HuH-7.5 (cell line): ENCODE measurements at places on chromosomes 16 and 17.

DNA sequence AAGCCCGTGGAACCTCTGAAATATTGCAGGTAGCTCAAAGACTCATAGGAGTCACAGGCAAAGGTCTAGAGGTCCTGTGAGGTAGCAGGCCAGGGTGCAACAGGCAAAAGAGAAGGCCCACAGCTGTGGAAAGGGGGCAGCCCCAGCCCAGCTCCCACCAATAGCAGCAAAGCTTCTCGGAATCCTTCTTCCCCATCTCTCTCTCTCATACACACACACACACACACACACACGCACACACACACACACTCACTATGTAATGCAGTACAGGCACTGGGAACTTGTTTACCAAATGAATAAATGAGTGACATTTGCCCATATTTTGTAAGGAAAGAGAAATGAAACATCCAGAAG, 16.8 kb upstream of the SUPT4H1 start:
- DNase-seq: no peak

GRCh38 chr16:17529982-17530760, 59.4 kb upstream of the XYLT1 start:
- DNase-seq: no peak

GRCh38 chr17:51499897-51500296, 239.6 kb downstream of the UTP18 start:
- no peak for DNase-seq

DNA sequence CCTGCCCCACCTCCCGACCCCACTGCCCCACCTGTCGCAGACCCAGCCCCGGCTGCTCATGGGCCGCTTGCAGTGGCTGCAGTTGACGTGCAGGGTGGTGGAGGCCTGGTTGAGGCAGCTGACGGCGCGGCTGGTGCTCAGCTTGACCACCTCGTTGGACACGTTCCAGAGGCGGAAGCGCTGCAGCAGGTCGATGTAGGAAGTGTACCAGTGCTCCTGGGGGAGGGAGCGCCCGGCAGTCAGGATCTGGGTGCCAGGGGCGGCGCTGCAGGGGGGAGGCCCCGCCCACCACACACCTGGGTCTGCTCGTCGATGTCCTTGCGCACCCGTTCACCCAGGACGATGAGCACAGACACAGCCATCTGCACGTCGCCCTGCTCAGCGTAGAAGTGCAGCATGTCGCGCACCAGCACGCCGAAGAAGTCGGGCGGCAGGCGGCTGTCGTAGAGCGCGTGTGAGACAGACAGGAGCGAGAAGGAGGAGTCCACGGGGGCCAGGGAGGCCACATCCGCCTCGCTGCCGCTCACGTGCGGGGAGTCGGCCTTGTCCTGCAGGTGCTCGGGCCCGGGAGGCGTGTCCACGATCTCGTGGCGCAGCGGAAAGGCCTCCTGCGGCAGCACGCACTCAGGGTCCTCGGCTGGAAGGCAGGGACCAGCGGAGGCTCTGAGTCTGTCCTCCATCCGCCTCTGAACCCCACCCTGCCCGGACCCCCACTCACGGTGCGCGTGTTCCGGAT, 995 bp upstream of the JMJD8 start:
- DNase-seq: no peak

DNA sequence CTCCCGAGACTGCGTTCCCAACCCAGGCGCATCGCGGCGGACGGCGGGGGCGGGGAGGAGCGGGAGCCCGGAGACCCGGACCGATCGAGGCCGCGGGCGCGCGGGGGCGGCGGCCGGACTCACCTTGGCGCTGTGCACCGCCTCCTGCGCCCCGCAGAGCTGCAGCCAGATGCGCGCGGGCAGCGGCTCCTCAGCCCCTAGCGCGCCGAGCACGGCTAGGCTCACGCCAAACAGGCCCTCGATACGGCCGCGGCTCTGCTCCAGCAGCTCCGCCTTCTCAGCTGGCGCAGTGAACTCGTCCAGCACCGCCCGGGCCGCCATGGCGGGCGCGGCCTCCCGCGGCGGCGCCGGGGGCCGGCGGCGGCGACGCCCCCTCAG, 339 bp downstream of the N4BP1 start:
- no peak for DNase-seq

GRCh38 chr17:18246880-18247612, 11.5 kb downstream of the FLII start:
- no peak for DNase-seq

DNA sequence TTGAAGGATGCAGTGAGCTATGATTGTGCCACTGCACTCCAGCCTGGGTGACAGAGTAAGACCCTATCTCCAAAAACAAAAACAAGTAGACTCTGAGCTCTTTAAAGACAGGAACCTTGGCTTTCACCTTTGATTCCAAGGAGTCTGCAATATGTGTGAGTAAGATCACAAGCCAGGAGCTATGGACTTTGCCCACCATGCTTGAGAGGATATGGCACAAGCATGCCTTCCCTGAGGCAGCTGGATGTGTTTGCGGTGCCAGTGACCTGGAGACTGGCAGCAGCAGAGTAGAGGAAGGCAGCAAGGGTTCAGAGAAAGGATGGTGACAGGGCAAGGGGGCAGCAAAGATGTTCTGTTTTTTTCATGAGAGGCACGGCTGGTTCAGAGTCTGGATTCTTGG, 14.5 kb upstream of the PRKCA start:
- DNase-seq: no peak
